ENCODE measurements at places on chromosomes 2 and 18. TPM values are rescaled to one million over a fixed set of nuclear protein-coding genes. Genes with fewer than 3 reads are reported as not detected.

CDKL4 gene
- total RNA-seq, result 0.43 TPM

ADRA2B gene
- 2.3 TPM for total RNA-seq

RNU2-63P gene
- not detected for total RNA-seq

L3MBTL4 gene
- 2.3 TPM for total RNA-seq

LRATD1 gene
- total RNA-seq, result 1.4 TPM

ABCG8 gene
- total RNA-seq, result not detected

SLC30A3 gene
- total RNA-seq, result 9.9 TPM

MC5R gene
- not detected for total RNA-seq

SPP2 gene
- total RNA-seq, result not detected

DOK1 gene
- total RNA-seq, result 3.8 TPM

ABCG5 gene
- total RNA-seq, result not detected

IL1R2 gene
- not detected for total RNA-seq

FNDC4 gene
- 4.1 TPM for total RNA-seq

THSD7B gene
- total RNA-seq, result 0.06 TPM

TNFAIP6 gene
- 1.9 TPM for total RNA-seq

KLHL14 gene
- not detected for total RNA-seq

WDPCP gene
- total RNA-seq, result 16.5 TPM

CCDC121 gene
- total RNA-seq, result 6.6 TPM
